K562 (cell line): ENCODE measurements at places on chromosomes 12 and 14. TPM values are rescaled to one million over a fixed set of nuclear protein-coding genes. Genes with fewer than 3 reads are reported as not detected.

Gene MGAT4C
- not detected in 2 replicates for total RNA-seq

- DNase-seq = no peak
- H3K27ac ChIP-seq = no peak overlapping the region
- H3K4me1 ChIP-seq = peaks cover 9% of the 10 kb centered on the region; the same call in 2 of the 3 replicates
- no peak overlapping the region for H3K4me3 ChIP-seq
Observed at GRCh38 chr14:55348766-55349453, 62.7 kb downstream of the ATG14 start.

- no peaks in the 10 kb centered on the region for H3K27me3 ChIP-seq
- no peaks in the 10 kb centered on the region for H3K4me1 ChIP-seq
- peaks cover 3% of the 10 kb centered on the region; the same call in 1 of the 3 replicates for H3K36me3 ChIP-seq
- no peak overlapping the region for H3K27ac ChIP-seq
Observed at GRCh38 chr14:75769047-75769685, 108.1 kb downstream of the TTLL5 start.

DNA sequence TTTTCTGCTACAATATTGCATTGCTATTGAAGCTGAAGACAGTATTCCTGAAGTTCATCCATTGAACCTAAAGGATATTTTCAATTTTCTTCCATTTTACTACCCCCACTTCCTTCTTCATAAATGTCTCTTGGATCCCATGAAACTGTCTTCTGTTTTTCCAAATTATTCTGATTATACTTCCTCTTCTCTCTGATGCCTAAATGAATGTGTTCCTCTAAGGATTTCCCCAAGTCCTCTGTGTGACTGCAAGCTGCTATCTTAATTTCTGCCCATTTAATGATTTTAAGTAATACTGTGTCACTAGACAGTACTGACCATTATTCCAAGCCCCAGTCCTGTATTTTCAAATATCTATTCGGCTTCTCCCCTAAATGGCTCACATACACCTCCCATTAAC is 102.9 kb downstream of the TAOK3 start:
- H3K4me3 ChIP-seq = no peak overlapping the region
- H3K36me3 ChIP-seq = peaks cover 11% of the 10 kb centered on the region; the same call in 2 of the 3 replicates
- no peaks in the 10 kb centered on the region for H3K4me1 ChIP-seq
- no peak overlapping the region for H3K27ac ChIP-seq
- no peak for DNase-seq

DNA sequence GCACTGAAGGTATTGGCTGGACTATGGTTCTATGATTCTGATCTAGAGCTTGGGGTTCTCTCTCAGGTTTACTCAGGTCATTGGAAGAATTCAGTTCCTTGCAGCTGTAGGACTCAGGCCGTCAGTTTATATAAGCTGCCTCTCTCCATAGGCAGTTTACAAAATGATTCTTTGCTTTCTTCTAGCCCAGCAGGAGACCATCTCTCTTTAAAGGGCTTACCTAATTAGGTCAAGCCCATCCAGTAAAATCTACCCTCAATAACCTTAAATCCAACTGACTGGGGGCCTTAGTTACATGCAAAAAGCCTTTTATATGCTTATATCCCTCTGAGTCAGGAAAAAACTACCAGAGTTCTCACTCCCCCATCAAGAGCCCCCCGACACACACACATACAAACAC is 80.5 kb upstream of the GARIN6 start:
- H3K4me3 ChIP-seq = no peak overlapping the region
- no peak overlapping the region for H3K27ac ChIP-seq
- DNase-seq = no peak
- no peaks in the 10 kb centered on the region for H3K36me3 ChIP-seq
- no peaks in the 10 kb centered on the region for H3K27me3 ChIP-seq

GRCh38 chr14:76375484-76375883 is 453 bp upstream of the ESRRB start:
- H3K27ac ChIP-seq = no peak overlapping the region
- no peaks in the 10 kb centered on the region for H3K4me1 ChIP-seq
- H3K36me3 ChIP-seq = peaks cover 7% of the 10 kb centered on the region; the same call in 1 of the 3 replicates
- DNase-seq = no peak
- H3K4me3 ChIP-seq = no peak overlapping the region

- H3K27ac ChIP-seq = no peak overlapping the region
- H3K27me3 ChIP-seq = no peaks in the 10 kb centered on the region
- H3K4me1 ChIP-seq = peaks cover 4% of the 10 kb centered on the region; the same call in 1 of the 3 replicates
- H3K4me3 ChIP-seq = no peak overlapping the region
- no peak for DNase-seq
- H3K36me3 ChIP-seq = no peaks in the 10 kb centered on the region
Observed at GRCh38 chr14:73008501-73008900, 18.4 kb downstream of the ZFYVE1 start.

- no peak for DNase-seq
- H3K27me3 ChIP-seq = no peaks in the 10 kb centered on the region
- no peaks in the 10 kb centered on the region for H3K4me1 ChIP-seq
- H3K4me3 ChIP-seq = no peak overlapping the region
Observed at GRCh38 chr12:5515458-5515857, 83.5 kb downstream of the NTF3 start.

DNA sequence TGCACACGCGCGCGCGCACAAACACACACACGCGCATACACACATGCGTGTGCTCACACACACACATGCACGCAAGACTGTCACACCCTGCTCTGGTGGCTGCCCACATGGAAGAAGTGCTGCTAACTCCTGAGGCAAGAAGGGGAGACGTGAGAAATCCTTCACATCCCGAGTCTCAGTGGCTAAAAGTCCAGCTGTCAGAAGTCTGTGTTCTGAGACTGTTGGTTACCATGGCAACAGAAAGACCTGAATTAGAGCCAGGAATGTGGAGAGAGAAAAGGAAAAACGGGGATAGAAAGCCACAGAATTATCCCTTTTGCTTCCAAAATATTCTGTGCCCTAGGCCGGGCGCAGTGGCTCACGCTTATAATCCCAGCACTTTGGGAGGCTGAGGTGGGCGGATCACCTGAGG is 71.2 kb downstream of the PPFIBP1 start:
- no peaks in the 10 kb centered on the region for H3K4me1 ChIP-seq
- no peak overlapping the region for H3K4me3 ChIP-seq
- H3K27ac ChIP-seq = no peak overlapping the region
- DNase-seq = no peak
- no peaks in the 10 kb centered on the region for H3K36me3 ChIP-seq

DNA sequence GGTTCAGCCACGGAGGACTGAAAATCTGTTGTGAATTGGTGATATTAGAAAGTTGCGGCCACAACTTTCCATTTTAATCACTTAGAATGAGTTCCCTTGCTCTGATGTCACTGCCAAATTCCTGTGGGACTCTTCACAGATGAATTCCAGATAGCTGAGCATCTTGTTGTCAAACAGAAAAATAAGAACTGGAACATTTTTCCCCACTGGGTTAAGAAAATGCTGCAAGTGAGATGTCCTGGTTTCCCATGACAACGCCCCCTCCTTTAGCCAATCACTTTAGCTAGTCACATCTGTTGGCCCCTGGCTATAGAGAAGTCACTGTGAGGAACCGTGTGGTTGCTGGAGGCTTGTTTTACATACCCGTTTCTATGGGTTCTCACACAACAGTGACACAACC is 135.9 kb downstream of the KTN1 start:
- H3K4me1 ChIP-seq = no peaks in the 10 kb centered on the region
- peaks cover 12% of the 10 kb centered on the region for H3K27me3 ChIP-seq
- no peak overlapping the region for H3K4me3 ChIP-seq
- DNase-seq = no peak

DNA sequence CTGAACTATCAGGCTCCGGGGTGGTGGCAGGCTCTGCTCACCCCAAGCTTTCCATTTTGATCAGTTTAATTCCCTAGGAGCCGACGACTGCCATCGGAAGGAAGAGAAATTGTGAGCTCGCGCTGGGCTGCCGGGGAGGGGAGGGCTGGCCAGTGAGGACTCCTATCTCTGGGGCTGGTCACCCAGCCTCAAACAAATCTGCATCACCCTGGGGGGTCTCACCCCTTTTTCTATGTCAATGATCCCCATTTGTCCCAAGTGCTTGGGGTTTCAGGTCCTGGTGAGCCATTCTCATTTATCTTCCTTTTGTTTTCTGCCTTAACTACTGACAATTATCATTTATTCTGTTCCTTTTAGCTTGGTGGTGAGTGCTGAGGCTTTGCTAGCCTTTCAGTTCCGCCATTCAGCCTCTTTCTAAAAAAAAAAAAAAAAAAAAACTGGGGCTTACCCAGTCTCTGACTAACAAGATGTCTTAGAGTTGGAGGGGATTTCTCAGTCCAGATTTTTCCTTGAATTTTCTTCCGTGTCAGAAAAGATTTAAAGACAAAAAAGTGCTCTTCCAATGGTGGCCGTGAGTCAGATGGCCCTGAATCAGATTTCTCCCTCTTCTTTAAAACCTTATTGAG is 22.8 kb upstream of the USP44 start:
- no peak overlapping the region for H3K27ac ChIP-seq
- DNase-seq = no peak
- H3K36me3 ChIP-seq = no peaks in the 10 kb centered on the region
- H3K27me3 ChIP-seq = peaks cover under 1% of the 10 kb centered on the region; the same call in 1 of the 3 replicates
